ENCODE measurements at places on chromosomes 16 and 17.

- DNase-seq = no peak
Observed at GRCh38 chr16:67200491-67200890, 1.6 kb downstream of the ELMO3 start.

- DNase-seq = no peak
Observed at GRCh38 chr17:57368637-57369336, 112.5 kb downstream of the MSI2 start.

- no peak for DNase-seq
Observed at GRCh38 chr17:8801135-8801840, 2.1 kb upstream of the MFSD6L start.

DNA sequence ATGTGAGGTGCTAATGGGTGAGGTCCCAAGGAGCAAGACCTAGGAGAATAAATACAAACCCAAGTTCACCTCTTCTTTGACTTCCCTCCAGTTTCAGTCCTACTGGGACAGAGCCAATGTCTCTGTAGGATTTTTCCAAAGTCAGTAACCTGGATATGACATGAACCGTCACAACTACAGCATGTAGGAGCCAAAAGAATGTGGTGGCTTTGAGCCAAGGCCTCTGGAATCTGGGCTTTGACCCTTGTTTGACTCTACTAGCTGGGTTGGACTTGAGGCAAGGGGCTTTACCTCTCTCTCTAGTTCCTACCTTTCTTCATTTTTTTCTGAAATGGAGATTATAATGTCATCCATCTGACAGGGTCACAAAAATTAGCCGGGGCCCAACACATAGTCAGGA lies 91.4 kb downstream of the CACNG3 start:
- DNase-seq = no peak

GRCh38 chr16:1380195-1380594 lies 28.5 kb downstream of the GNPTG start:
- no peak for DNase-seq

DNA sequence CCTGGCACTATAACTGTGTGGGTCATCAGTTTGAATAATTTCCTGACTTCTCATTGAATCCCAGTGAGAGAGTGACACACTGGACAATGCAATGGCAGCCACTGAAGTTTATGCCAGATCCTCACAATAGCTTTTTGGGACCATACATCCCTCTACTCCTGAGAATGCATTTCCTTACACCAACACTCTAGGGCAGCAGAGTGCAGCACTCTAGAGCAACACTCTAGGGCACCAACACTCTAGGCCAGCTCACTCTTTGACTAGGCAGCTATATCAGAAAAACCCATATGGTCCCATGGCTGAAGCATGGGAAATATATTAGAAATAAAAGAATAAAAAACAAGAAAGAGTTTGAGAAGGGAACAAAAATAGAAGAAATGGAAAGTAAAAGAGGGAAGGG lies 309.2 kb downstream of the MAP2K6 start:
- DNase-seq = no peak

- DNase-seq = no peak
Observed at GRCh38 chr17:29238133-29238850, 8.4 kb upstream of the CRYBA1 start.

- DNase-seq = no peak
Observed at GRCh38 chr17:19290066-19290705, 53.0 kb downstream of the EPN2 start.

- no peak for DNase-seq
Observed at GRCh38 chr17:62343764-62344270, 36.5 kb upstream of the EFCAB3 start.

DNA sequence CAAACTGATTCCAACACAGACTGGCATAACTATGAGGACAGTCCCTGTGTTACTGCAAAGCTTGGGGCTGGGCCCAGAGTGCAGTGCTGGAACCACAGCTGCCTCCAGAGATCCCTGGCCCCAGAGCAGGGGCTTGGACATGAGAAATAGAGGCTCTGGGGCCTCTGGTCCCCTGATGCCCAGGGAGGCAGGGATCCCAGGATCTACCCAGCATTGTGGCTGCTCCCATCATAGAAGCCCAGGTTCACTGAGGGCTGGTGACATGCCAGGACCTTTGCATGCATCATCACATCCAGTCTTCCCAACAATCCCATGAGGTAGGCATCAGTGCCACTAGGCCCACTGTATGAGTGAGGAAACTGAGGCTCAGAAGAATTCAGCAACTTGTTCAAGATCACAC lies 95.8 kb downstream of the TMEM132E start:
- no peak for DNase-seq

Measured in T-helper 1 cell (primary cell).